ELF-1 (cell line): ENCODE measurements at places on chromosomes 12 and 14.
A peak's percentile ranks its signal among the peaks of the same experiment; 100 is the strongest.

GRCh38 chr12:47509398-47509851 is 196.4 kb downstream of the RPAP3 start:
- DNase-seq: no peak

- DNase-seq: no peak
Observed at GRCh38 chr12:24505366-24506015, 443.4 kb downstream of the BCAT1 start.

GRCh38 chr14:104694991-104695659 is 5.7 kb downstream of the INF2 start:
- no peak for DNase-seq

GRCh38 chr12:50518090-50518489 is 13.3 kb downstream of the DIP2B start:
- no peak for DNase-seq

- no peak for DNase-seq
Observed at GRCh38 chr12:24730489-24730896, 218.4 kb downstream of the BCAT1 start.

GRCh38 chr12:3553681-3554370 is 62.8 kb downstream of the PRMT8 start:
- no peak for DNase-seq

- no peak for DNase-seq
Observed at GRCh38 chr12:80178846-80179245, 79.5 kb downstream of the OTOGL start.

DNA sequence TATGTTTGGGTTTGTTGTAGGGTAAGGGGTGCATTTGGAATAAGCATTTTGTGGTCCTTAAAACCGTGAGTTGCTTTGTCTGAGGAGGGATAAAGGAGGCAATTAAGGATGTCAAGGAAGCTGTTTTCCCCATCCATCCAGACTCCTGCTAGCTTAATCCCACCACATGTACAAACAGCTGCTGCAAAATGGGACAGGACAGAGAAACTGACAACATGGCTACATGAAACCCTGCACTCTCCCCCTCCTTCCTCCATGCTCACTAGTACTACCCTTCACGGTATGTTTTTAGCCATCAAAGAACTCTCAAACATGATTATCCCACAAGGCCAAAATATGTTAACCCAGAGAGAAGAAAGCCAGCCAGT is 20.6 kb downstream of the ST8SIA1 start:
- DNase-seq: no peak

DNA sequence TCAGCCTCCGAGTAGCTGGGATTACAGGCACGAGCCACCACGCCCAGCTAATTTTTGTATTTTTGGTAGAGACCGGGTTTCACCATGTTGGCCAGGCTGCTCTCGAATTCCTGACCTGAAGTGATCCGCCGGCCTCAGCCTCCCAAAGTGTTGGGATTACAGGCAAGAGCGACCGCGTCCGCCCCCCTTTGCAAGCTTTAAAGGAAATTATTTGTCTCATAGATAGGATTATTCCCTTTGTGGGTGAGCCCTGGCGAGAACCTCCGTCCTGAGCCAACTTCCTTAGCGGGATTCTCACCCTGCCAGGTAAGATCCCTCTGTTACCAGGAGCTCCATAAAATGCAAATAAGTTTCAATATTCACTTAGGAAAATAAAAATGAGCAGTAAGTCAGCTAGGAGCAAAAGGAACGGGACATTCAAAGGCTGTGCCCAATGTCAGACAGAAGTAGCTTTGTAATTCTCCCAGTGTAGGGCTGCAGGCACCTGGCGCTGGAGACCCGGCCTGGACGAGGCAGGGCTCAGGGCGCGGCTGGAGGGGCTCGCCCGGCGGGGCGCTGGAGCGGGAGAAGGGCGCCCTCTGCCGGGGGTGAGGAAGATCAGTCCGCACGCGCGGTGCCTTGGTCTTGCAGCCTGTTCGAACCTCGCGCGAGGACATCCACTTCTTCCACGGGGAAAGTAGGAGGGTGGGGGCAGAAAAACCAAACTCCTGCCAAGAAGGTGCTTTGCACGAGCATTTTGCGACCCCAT is 47.2 kb upstream of the PLXNC1 start:
- peak; percentile 83 for DNase-seq

GRCh38 chr12:6322352-6322751 is 11.9 kb downstream of the PLEKHG6 start:
- peak; percentile 54 for DNase-seq

DNA sequence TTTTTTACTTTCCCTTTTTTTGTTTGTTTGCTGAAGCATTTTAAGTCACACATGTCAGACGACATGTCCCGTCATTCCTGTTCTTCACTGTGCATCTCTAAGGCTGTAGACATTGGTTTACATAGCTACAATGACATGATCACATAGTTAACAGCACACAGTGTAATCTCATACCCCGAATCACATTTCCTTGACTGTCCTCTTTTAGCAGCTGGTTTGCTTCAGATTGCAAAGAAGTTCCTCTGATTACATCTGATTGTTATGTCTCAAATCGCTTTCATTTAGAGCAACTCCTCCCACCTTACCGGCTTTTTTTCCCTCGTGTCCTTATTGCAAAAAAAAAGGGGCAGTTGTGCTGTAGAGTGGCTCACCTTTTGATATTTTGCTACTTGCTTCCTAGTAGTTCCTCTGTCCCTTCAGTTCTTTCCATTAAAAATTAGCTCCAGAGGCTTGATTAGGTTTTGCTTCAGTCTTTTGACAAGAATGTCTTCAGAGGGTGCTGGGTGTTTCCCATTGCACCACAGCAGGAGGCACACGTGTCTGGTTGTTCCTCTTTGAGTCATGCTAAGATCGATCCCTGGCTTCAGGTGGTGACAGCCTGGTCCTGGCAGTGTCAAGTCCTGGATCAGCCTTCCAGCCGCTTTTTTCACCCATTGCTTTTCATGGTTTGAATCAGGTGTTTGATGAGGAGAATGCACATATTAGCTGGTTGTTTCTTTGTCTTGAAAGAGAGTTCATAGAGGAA is 35.0 kb downstream of the ZNF664 start:
- DNase-seq: no peak

GRCh38 chr12:76720068-76720467 is 43.8 kb upstream of the ZDHHC17 start:
- DNase-seq: no peak

GRCh38 chr14:79062226-79062625 is 892.1 kb downstream of the NRXN3 start:
- DNase-seq: no peak

DNA sequence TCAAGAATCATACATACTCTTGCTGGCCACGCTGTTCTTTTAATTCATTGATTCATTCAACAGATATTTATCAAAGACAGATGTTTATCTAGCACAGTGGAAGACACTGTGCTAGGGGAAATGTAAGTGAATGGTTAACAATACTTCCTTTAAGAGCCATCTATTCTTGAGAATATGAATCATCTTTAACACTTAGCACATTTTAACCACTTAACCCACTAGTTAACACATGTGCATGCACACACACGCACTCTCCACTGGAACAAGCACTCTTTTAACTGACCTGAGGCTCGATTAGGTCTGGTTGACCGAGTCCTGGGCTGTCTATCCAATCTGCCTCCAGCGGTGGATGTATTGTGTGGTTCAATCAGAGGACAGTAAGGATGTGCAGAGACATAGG is 34.6 kb downstream of the LMNTD1 start:
- DNase-seq: no peak

DNA sequence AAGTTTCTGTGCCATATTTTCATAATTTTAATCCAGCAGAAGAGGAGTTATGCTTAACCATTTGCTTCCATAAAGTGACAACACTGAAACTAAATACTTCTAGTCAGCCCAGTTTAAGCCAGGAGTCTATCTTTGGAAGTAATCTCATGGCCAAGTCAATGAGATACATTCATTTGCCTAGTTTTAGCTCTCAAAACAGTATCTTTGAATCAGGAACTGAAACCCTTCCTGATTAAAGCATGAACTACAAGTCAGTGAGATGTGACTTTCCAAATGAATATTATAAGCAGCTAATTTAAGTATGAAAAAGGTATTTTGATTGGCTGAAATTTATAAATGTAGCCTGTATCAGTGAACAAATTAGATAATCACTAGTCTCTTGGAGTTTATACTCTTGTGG is 491.5 kb downstream of the SLC6A15 start:
- no peak for DNase-seq

GRCh38 chr14:104435147-104436046 is 144.2 kb upstream of the C14orf180 start:
- DNase-seq: no peak

GRCh38 chr12:81546811-81547210 is 212.3 kb downstream of the PPFIA2 start:
- no peak for DNase-seq

GRCh38 chr12:49622501-49623141 is 740 bp upstream of the PRPF40B start:
- peak; percentile 71 for DNase-seq

- peak; percentile 46 for DNase-seq
Observed at GRCh38 chr14:60349663-60350365, 100.8 kb downstream of the PPM1A start.

DNA sequence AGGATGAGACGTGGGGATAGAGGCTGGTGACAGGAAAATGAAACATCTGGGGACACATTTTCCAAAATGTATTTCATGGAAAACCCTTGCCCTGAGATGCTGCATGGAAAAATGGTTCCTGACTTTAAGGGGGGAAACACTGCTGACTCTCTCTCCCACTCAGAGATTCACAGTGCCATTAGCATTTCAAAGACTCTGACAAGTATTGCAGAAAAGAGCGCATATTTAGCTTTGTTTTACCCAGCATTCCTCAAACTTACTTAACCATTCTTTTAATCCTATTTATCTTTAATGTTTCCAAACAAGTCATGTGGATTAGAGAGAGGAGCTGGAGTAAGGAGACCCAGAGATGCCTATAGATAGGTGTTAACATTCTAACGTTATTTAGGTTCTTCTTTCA is 141.8 kb upstream of the DYRK2 start:
- no peak for DNase-seq

DNA sequence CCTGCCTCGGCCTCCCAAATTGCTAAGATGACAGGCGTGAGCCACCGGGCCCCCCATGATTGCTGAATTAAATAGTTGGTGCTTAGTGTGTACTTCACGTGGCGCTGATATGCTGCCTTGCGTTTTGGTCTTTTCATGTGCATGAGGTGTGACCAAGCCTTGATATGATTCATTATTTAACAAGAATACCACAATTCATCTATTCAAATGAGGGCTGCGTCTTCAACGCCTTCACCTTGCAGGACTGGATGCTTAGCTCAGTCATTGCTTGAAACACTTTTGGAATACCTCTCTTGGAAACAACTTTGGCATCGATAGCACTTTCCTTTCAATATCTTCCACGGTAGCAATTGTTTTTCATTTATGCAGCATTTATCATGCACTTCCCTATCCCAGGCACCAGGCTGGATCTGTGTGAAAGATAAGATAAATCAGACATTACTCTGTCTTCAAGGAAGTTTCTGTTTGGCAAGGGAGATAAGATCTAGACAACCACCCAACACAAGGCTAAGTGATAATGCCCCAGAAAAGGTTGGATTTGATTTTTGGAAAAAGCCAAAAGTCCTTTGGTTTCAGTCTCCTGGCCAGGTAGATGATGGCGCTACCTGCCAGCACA is 1.3 kb upstream of the TEAD4 start:
- DNase-seq: no peak

DNA sequence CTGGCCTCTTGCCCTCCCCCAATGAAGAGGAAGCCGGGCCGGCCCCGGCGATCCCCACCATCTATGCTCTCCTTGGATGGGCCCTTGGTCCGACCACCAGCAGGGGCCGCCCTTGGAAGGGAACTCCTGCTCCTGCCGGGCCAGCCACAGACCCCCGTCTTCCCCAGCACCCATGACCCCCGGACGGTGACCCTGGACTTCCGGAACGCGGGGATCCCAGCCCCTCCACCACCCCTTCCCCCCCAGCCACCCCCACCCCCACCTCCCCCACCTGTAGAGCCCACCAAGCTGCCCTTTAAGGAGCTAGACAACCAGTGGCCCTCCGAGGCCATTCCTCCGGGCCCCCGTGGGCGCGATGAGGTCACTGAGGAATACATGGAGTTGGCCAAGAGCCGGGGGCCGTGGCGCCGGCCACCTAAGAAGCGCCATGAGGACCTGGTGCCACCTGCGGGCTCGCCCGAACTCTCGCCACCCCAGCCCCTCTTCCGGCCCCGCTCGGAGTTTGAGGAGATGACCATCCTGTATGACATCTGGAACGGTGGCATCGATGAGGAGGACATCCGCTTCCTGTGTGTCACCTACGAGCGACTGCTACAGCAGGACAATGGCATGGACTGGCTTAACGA is 19.4 kb downstream of the SETD1B start:
- no peak for DNase-seq

DNA sequence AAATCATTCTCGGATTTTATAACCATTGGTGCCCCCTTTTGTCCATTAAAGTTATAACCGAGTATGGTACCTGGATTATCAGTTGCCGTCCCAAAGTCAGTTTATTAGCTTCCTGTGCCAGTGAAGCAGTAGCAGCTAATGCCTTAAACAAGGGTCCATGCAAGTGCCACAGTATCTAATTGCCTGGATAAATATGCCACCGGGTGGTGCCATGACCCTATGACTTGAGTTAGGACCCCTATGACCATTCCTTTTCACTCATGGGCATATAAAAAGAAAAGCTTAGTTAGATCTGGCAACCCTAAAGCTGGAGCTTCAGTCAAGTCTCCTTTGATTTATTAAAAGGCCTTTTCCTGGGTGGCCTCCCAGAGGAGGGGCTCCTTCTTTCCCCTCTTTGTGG is 1314.6 kb downstream of the TMEM121 start:
- DNase-seq: no peak

GRCh38 chr12:57230381-57231155 is 1.1 kb downstream of the SHMT2 start:
- DNase-seq: no peak

- DNase-seq: no peak
Observed at GRCh38 chr12:114835031-114835430, 151.1 kb upstream of the TBX3 start.

GRCh38 chr14:53380052-53380866 is 227.1 kb upstream of the DDHD1 start:
- DNase-seq: no peak

GRCh38 chr12:91215940-91216454 is 33.4 kb upstream of the DCN start:
- no peak for DNase-seq

- DNase-seq: no peak
Observed at GRCh38 chr14:81281332-81281731, 60.6 kb upstream of the GTF2A1 start.

GRCh38 chr12:93025145-93026103 is 96.3 kb upstream of the EEA1 start:
- DNase-seq: no peak

GRCh38 chr12:110763583-110763982 is 20.9 kb upstream of the PPP1CC start:
- no peak for DNase-seq

DNA sequence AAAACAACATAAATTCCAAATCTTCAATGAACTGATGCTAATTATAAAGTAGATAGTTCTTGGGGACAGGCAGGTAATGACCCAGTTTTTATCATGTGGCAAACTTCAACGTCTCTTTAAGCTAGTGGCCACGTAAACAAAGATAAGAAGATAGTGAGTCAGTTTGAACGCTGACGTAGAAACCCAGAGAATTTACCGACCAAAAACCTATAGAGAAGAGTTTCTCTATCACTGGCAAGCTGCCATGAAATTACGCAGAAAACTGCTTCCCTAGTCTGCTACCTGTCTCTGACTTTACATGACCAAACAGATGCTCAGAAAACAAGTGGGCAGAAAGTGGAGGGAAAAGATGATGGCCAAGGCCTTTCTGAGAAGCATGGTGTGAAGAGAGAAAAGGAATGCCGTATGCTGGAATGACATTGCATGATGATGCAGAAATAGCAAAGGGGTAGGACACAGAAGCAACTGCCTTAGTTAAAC is 136.3 kb downstream of the ITPR2 start:
- DNase-seq: no peak

- DNase-seq: no peak
Observed at GRCh38 chr14:23520899-23521533, 30.5 kb downstream of the ZFHX2 start.
